ENCODE measurements at places on chromosomes 4 and X.

GRCh38 chr4:89254847-89255246 is 52.8 kb downstream of the GPRIN3 start:
- peak; percentile 69 for DNase-seq

- DNase-seq, result no peak
Measured at GRCh38 chr4:66927937-66928336, 617.4 kb downstream of the CENPC start.

GRCh38 chr4:62622089-62622488 is 1422.0 kb downstream of the ADGRL3 start:
- no peak for DNase-seq

DNA sequence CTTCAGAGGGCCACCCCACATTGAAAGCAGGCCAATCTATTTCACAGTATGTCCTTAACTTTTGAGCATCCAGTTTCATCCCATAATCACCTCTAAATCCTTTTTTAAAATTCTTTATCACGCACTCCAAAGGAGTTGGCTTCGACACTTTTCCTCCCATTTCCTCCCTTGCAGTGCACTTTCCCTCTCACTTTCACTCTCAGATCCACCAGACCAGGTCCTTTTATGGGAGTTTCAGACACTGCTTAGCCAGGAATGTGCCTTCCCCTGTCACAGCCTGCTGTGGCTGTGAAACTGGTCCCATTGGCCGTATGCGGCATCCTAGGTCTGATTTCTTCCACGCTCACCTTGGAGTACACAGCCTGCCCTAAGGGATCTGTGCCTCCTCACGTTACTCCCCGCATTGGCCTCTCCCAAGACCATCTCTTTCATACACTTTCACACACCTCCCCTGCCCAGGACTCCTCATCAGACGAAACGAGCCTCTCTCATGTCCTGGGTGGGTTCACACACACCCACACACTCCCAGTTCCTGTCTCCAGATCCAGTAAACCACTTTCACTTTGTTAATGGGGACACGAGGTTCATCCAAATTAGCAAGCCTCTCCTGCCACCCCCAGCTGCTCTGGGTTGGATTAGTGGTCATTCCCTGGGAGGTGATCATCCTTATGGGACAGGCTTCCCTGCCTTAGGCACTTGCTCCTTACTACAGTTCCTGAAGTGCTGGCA is 10.0 kb upstream of the RHOXF2B start:
- no peak for DNase-seq

DNA sequence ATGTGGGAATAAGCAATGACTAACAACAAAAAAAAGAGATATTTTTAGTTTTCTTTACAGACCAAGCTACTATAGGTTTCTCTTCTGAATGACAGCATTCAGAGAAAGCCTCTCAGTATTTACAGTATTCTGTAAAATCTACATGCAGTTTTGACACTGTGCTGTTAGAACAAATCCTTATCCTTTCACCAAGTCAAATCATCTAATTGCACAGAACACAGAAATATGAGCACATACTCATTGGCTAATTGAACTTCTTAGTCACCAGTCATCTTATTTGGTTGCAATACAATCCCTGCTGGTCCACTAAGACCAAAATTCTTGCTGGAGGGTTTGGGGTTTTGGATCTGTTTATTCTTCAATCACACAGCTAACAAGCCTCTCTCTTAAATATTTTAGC is 5.7 kb downstream of the ACOT9 start:
- no peak for DNase-seq

- no peak for DNase-seq
Measured at GRCh38 chr4:182289809-182290208, 46.6 kb downstream of the TENM3 start.

DNA sequence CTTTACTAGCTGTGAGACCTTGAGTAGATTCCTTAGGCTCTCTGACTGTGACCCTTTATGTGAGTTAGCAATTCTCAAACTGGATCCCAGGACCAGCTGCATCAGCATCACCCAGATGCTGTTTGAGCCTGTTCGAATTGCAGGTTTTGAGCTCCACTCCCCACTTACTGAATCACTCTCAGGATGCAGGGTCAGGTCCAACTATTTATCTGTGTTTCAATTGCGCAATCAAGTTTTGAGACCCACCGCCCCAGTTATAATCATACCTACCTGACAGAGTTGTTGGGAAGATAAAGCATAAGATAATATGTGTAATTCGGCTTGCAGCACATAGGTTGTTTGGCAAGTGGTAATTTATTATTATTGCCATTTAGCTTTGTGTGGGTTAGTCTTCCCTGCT is 155.8 kb upstream of the DGKK start:
- no peak for DNase-seq

DNA sequence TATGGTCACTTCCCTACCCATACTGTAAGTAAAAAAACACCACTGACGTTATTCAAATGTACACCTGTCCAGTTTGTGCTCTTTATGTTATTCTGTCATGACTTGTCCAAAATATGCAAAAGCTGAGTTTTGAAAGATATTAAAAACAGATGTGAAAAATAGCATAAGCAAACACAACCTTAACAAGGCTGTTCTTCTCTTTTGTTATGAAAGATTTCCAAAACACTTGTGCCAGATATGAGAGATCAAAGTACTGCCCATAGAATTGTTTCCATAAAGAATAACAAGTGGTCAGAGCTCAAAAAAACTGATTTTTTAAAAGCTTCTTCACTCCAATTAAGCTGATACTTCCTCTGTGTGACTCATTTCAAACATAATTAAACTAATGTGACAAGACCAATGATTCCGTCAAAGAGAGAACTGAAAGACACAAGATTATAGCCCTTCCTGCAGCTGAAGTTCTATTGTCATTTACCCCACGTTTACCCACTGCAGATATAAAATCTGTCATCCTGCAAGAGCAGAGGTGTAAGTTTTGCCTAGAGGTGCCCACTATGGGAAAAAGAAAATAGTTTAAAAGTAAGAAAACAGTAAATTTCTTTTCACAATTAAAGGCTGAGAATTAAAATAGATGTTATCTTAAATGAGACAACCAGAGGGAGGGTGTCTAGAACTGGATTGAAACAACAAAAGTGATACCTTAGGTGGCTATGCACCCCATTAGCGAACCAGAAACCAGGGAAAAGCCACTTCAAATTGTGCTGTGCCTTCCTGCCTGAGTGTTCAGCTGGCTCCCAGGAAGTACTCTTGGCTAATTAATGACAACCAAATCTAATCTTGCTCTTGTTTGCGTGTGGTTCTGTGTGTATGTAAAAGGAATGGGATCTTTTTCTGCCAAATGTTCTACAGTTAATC is 30.1 kb downstream of the RASSF6 start:
- no peak for DNase-seq

- no peak for DNase-seq
Measured at GRCh38 chr4:95651891-95652290, 103.1 kb upstream of the UNC5C start.

GRCh38 chr4:180828455-180829018 is 1414.7 kb upstream of the TENM3 start:
- DNase-seq, result no peak

- DNase-seq, result no peak
Measured at GRCh38 chrX:13803116-13803515, 13.8 kb downstream of the GPM6B start.

GRCh38 chrX:72621625-72622485 is 49.2 kb upstream of the HDAC8 start:
- no peak for DNase-seq

GRCh38 chr4:184684491-184685189 is 35.1 kb downstream of the PRIMPOL start:
- DNase-seq, result peak; percentile 4

- DNase-seq, result no peak
Measured at GRCh38 chr4:150217192-150217591, 138.9 kb downstream of the DCLK2 start.

DNA sequence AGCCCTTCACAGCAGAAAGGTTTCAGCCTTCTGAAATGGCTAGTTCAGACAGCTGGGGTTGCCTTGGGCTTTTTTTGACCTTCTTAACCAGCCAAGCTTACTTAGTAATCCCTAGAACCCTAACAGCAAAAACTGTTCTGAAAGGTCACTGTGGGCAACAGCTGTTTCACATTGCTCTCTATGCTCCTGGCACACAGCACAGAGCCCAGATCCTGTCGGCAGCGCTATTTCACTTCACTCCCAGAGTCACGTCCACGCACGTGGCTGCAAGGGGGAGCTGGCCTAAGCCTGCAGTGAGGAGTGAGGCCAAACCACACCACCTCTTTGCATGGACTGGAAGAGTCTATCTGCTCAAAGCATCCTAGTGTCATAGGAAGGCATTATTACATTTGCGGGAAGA is 32.0 kb upstream of the STS start:
- DNase-seq, result no peak

- DNase-seq, result peak; percentile 6
Measured at GRCh38 chr4:53012738-53013137, 150.6 kb downstream of the RASL11B start.

DNA sequence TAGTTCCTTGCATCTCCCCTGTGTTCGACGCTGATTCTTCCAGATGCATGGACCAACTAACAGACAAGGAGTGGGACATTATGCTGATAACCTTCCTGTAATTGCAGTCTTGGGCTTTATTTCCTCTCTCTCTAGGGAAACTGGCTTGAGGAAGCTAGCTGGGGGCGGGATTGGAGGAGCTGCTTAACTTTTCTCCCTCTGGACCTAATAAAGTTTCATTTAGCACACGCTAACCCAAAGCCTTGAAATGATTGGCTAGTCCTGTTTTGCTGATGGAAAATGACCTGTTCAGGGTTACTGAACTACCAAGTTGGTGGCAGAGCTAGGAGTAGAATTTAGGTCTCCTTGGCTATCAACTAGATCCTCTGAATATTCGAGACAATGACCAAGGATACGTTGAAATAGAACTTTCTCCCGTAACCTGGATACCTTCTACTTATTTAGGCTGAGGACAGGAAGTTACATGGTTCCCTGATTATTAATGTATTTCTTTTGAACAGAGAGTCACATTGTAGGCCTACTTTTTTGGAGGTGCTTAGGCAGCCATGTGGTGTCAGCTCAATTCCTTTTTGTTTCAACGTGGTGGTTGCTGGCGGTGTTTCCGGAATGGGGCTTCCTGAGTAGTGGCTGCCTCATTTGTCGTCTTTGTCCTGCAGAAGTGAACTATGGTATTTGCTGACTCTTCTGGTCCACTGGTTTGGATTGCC is 2.0 kb downstream of the PGK1 start:
- DNase-seq, result peak; percentile 50

DNA sequence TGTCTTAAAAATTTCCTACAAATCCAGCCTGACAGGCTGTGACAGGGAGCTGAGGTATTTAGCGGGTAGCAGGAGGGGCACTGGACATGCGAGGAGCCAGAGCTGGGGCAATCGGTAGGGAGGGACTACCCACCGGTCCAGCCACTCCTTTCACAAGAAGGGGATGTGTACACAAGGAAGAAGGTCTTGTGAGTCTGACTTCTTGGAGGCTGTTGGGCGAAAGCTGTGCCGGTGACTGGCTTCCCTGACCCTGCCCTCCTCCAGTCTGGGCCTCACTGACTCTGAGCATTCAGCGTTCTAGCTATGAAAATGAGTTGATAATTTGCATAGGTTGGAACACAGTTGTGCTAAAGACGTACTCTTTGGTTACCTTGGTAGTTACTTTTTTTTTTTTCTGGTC is 12.7 kb upstream of the CXCL8 start:
- DNase-seq, result no peak

GRCh38 chr4:88674979-88675378 is 22.6 kb downstream of the NAP1L5 start:
- DNase-seq, result no peak

DNA sequence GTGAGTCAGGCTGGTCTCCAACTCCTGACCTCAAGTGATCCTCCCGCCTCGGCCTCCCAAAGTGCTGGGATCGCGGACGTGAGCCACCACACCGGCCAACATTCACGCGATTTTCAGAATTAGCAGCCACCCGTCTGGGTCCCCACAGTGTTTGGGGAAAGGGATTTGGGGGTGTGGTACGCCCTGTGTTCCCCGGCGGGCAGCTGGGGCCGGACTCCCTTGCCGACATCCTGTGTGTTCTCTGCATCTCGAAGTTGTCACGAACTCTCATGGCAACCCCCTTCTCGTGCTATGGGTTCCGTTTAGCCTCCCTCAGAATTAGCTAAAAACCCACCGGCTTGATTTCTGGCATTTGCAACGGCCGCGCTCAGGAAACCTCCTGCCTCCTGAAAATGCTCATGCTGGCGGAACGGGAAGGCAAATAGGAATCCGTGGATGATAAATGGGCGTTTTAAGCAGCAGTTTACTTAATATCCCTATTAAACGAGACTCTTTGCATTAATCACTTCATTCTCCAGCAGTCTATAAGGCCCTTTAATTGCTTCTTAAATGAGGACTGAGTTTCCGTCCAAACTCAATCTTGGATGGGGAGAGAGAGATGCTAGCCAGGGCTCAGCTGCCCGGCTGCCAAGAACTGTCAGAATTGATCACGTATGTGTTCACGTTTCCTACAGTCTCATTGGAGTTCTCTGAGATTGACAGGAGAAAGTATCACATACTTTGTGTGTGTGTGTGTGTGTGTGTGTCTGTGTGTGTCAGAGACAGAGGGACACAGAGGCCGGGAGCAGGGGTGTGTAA is 78.9 kb upstream of the PPP2R3B start:
- DNase-seq, result no peak

GRCh38 chr4:176499518-176499917 is 179.8 kb downstream of the SPCS3 start:
- DNase-seq, result no peak

DNA sequence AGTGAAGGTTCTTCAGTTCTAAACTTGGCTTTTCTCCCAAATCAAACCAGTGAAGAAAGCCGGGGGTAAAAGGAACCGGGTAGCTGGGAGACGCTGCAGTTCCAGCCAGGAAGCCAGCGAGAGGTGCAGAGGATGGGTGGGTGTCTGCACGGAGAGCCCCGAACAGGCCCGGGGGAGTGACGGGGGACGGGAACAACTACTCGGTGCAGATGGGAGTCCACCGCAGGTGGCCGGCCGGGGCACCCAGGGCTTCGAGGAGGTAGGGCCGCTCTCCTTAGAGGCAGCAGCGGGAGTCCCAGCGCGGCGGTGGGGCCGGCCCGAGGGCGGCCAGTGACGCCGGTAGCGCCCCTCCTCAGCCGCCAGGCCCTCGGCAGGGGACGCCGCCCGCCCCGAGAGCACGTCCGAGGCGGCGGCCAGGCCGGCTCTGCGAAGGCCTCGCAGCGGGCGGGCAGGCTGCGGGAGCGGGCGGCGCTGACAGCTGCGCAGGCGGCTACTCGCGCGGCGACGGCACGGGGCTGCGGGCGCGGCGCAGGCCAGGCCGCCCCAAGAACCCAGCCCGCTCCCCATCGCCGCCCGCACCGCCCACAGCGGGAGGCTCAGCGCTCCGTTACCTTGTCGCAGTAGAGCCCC is 449 bp downstream of the FBXL5 start:
- no peak for DNase-seq

- no peak for DNase-seq
Measured at GRCh38 chr4:10140866-10141759, 24.5 kb upstream of the WDR1 start.

DNA sequence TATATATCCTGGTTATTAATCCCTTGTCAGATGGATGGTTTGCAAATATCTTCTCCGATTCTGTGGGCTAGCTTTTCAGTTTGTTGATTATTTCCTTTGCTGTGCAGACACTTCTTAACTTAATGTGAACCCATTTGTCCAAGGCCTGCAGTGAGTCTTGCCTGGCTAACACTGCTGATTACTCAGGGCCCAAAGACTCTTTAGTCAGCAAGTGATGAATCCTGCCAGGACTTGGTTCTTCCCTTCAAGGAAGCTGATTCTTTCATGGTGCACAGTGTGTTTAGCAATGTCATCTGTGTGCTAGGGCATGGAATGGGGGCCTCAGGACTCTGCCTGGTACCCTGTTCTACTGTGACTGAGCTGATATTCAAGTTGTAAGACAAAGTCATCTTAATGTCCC is 81.8 kb upstream of the TEX13A start:
- DNase-seq, result no peak

Measured in CD4-positive, alpha-beta T cell treated with Interleukin-12 subunit alpha and Interleukin-12 subunit beta, for 1 hour (primary cell).